ENCODE measurements at places on chromosomes 13 and 19.

DNA sequence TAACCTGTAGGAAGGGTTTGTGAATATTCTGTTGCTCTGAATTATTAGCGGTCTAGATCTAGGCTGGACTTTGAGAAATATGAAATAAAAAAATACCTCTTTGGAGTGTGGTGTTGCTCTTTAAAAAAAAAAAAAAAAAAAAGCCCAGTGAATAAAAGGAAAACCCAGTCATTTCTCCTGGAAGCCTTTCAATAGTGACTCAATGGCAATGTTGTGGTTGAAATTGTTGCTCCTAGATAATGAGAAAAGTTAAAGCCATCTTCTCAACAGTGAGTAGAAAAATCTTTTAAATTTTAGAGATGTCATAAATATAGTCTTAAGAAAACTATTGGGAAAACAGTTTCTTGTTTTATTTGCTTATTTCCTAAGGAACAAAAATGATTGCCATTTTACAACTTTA, 135.3 kb downstream of the RFC3 start:
- no peak for DNase-seq

DNA sequence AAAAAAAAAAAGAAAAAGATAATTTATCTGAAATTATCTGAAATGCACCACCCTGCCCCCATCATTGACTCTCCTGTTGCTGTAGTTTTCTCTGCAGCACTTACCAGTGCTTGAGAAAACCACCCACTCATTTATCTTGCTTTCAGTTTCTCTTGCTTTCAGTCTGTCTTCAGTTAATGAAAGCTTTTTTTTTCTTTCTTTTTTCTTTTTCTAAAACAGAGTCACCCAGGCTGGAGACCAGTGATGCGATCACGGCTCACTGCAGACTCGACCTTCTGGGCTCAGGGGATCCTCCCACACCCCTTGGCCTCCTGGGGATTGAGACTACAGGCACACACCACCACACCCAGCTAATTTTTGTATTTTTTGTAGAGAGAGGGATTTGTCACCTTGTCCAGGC, 4.3 kb upstream of the ACP5 start:
- no peak for DNase-seq

- no peak for DNase-seq
Observed at GRCh38 chr19:42010245-42011126, 16.5 kb upstream of the ATP1A3 start.

DNA sequence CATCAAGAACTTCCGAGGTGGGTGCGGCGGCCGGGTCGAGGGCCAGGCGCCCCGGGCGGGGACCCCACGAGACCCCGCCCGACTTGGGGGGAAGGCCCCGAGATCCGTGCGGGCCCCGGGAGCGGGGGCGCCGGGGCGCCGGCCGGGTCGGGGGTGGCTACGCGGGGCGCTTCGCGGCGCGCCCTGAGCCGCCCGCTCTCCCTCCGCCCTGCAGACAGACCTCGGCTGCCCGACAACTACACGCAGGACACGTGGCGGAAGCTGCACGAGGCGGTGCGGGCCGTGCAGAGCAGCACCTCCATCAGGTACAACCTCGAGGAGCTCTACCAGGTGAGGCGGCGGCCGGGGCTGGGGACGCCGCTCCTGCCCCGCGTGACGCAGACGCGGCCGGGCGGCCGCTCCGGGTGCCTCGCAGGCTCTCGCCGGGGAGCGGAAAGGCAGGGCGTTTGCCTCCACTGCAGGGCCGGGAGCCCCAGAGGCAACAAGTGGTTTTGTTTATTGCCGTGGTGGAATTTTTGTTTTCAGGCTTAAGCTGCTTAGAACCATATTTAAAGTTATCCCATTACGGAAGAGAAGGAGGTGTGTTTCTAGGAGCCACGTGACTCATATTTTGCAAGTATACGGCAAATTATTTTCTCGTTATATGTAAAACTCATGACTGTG, 477 bp downstream of the CUL4A start:
- no peak for DNase-seq

DNA sequence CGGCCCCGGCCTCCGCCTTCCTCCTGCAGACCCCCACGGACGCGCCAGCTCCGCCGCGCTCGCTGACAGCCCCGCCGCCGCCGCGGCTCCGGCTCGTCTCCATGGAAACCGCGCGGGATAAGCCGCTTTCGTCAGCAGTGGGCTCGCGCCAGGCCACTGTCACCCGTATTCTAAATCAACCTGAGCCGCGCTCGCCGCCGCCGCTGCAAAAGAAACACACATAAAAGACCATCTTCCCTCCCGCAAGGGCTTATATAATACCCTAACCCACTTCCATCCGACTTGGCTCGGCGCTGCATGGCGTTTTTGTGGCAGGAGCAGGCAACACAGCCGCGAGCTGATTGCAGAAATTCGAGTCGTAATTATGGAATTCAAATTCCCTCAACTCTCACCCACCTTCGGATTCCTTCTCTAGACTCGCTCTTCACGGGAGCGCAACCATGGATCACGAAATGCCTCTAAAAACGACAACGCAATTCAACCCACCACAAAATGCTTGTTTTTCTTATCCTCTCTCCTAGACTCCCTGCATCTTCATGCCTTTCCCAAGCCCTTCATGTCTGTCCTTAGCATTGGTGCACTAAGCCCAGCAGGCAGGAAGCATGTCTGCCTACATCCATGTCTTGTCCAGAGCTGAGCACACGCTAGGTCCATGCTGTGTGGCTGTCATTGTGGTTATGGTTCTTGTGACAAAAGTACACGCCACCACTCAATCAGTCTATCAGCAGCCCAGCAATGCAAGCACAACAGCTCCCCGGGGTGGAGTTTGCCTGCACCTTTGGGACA, at the start of gene AMER2:
AMER2 (minus strand) TSS at position 772 of the 786 bp plus-strand sequence; CDS start at position 103, 669 bp downstream.
- DNase-seq = no peak

DNA sequence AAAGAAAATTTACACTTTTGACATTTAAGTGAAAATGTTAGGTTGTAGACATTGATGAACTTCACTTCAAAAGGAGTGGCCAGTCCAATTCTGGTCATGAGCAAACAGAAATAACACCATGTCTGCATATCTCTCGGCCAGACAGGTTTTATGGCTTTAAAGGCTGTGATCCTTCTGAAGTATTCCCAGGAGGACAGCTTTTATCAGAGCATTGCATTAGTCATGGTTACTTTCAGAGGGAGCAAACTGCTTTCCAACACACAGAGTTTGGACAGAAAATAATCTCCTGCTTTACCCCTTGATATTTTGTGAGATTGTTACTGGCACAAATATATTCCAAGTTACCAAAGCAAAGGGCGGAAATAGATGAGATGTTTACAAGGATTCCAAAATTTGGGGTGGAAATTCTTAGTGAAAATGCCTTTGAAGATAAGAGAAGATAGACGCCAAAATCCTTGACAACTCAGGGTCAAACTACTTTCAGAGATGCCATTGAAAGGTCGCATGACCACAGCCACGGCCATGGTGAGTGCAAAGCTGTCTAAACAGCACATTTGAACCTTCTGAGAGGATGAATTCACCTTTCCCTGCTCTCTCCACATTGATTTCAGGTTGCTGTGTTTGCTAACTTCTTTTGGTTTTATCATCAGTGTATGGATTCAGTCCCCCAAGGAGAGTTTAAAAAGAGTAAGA, 584.5 kb upstream of the SGCG start:
- no peak for DNase-seq

- DNase-seq = no peak
Observed at GRCh38 chr19:19054315-19054938, 9.4 kb upstream of the SLC25A42 start.

DNA sequence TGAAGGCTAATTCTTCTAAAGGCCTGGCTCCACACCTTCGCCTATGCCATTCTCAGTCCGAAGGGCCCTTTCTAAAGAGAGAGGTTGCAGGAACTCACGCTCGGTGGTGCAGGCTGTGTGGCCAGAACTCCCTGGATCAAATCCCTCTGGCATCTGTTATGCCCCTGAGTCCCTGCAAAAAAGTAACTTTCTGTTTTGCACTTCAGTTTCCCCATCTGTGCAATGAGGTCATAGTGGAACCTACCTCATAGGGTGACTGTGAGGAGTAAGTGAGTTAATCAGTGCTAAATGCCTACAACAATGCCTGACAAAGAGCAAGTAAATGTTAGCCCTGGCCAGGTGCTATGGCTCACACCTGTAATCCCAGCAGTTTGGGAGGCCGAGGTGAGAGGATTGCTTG, 7.3 kb downstream of the IGSF23 start:
- no peak for DNase-seq

DNA sequence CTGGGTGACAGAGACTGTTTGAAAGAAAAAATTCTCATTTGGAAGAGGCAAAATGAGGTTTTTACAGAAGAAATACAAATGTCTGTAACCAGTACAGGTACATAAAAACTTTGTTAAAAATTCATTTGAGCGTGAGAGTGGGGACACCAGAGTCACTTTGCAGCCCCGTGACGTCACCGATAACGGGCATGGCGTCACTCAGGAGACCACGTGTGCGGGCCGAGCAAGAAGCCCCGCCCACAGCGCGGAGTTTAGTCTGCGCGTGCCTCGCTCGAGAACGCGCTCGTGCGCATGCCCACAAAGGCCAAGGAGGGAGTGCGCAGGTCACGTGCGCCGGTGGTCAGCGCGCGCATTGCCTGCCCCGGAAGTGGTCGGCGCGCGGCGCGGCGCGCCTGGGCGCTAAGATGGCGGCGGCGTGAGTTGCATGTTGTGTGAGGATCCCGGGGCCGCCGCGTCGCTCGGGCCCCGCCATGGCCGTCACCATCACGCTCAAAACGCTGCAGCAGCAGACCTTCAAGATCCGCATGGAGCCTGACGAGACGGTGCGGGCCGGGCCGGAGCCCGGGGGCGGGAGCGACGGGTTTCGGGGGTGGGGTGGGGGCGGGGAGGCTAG, at the start of gene RAD23A:
RAD23A (plus strand) TSS at position 384 of the 613 bp plus-strand sequence; CDS start at position 471, 87 bp downstream.
- peak; percentile 99 for DNase-seq

- no peak for DNase-seq
Observed at GRCh38 chr19:47081095-47081494, 32.5 kb downstream of the ZC3H4 start.

Measured in smooth muscle cell of the brain vasculature (primary cell).